NT2/D1 (cell line): ENCODE measurements at places on chromosomes 3 and 15.

- DNase-seq, result no peak
Measured at GRCh38 chr15:58010983-58011382, 54.5 kb downstream of the ALDH1A2 start.

- no peak for DNase-seq
Measured at GRCh38 chr15:83892498-83892897, 238.6 kb downstream of the ADAMTSL3 start.

DNA sequence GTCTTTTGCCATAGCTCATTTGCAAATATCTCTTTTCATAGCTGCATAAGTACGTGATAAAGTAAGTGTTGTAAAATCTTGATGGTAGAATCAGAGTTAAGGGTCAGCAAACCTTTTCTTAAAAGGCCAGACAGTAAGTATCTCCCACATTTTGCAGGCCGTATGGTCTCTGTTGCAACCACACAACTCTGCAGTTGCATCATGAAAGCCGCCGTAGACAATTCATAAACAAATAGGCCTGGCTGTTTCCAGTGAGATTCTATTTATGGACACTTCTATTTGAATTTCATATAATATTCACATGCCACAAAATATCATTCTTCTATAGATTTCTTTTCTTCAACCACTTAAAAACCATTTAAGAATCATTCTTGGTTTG, 248.5 kb downstream of the TLE3 start:
- no peak for DNase-seq

- no peak for DNase-seq
Measured at GRCh38 chr3:148698190-148698810, 597 bp downstream of the AGTR1 start.

DNA sequence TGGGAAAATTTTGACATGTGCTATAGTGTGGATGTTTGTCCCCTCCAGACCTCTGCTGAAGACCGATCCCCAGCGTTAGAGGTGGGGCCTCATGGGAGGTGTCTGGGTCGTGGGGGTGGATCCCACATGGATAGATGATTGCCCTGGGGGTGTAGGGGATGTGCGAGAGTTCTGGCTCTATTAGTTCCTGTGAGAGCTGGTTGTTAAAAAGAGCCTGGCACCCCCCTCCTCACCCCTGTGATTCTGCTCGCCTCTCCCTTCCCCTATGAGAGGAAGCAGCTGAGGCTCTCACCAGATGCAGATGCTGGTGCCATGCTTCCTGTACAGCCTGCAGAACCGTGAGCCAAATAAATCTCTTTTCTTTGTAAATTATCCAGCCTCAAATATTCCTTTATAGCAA, 67.4 kb downstream of the ATP10A start:
- no peak for DNase-seq

- no peak for DNase-seq
Measured at GRCh38 chr15:39434751-39435238, 146.1 kb upstream of the THBS1 start.
